Right atrium auricular region (tissue), 2 donors: ENCODE measurements at places on chromosomes 12 and 14. TPM values are rescaled to one million over a fixed set of nuclear protein-coding genes. Genes with fewer than 3 reads are reported as not detected.

- no peaks in the 10 kb centered on the region for H3K4me1 ChIP-seq
- no peak for DNase-seq
Measured at GRCh38 chr12:119578112-119578511, 15.5 kb upstream of the TMEM233 start.

Gene RAPGEF3
- total RNA-seq = 26.8 TPM

Gene DCN
- total RNA-seq = 1,906 TPM

DNA sequence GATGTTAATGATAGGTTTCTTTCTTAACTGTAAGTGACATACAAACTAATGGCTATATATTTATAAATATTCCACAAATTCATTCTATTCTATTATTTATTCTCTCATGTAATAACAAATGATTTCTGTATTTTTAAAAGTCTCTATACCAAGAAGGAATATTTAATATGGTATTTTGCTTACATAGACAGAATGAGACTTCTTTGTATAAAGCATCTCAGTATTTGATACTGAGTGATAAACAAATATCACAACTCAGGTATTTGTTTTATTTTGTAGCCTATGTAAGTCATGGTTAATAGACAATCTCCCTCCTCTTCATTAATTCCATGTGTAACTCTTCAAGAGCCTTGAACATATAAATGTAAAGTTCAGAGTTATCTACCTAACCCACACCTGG is 18.0 kb downstream of the ATL1 start:
- H3K4me3 ChIP-seq = no peak overlapping the region
- H3K27me3 ChIP-seq = no peaks in the 10 kb centered on the region
- no peaks in the 10 kb centered on the region for H3K4me1 ChIP-seq
- H3K27ac ChIP-seq = no peak overlapping the region
- no peaks in the 10 kb centered on the region for H3K36me3 ChIP-seq

Gene OR6C65
- total RNA-seq = not detected

GRCh38 chr12:104571328-104571727 is 114.6 kb downstream of the CHST11 start:
- no peaks in the 10 kb centered on the region for H3K36me3 ChIP-seq
- DNase-seq = no peak
- H3K4me1 ChIP-seq = peaks cover 9% of the 10 kb centered on the region
- H3K4me3 ChIP-seq = no peak overlapping the region

Gene C12orf75
- total RNA-seq = 2.7 TPM

Gene BRF1
- 16.2 TPM for total RNA-seq

- H3K4me3 ChIP-seq = no peak overlapping the region
- no peak for DNase-seq
- H3K27me3 ChIP-seq = no peaks in the 10 kb centered on the region
Measured at GRCh38 chr14:104739546-104740516, 13.1 kb upstream of the SIVA1 start.

DNA sequence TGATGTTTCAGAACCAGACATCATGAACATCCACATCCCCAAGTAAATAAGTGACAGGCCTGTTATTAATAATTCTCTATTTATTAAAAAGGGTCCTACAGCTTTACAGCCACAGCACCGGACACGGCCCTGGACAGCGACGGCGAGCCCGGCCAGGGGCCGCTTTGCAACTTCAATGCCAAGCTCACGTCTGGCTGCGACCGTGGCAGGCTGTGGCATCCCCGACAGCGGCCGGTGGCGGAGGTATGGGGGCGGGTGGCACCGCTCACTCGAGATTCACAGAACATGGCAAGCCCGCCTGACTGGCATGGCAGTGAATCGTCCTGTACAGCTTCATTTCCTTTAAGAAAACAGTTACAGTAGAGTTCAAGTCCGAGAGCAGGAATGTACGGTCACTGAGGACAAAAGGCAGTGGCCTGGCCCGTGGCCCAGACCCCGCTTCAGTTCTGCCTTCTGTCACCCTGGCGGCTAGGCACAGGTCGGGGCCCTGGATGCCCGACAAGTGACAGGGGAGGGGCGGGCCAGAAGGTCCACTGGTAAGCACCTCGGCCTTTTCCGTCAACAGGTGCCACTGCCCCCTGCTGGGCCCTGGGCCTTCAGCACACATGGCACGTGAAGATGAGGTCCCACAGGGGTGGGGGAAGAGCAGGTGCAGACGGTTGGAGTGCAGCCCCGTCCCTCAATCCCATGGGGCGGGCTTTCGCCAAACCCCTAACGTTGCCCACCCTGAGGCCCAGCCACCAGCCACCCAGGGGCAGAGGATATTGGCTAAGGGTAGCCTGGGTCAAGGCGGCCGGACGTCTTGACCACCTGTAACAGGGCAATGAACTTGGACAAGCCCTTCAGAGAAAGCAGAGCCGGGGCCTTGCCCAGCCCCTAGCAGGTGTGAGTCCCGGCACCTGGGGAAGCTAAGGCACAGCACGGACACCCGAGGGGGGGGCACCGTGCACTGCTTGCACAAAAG is 30.3 kb downstream of the HIP1R start:
- no peaks in the 10 kb centered on the region for H3K4me1 ChIP-seq
- H3K36me3 ChIP-seq = peaks cover 33% of the 10 kb centered on the region
- H3K27me3 ChIP-seq = no peaks in the 10 kb centered on the region
- H3K4me3 ChIP-seq = no peak overlapping the region
- no peak for DNase-seq

DNA sequence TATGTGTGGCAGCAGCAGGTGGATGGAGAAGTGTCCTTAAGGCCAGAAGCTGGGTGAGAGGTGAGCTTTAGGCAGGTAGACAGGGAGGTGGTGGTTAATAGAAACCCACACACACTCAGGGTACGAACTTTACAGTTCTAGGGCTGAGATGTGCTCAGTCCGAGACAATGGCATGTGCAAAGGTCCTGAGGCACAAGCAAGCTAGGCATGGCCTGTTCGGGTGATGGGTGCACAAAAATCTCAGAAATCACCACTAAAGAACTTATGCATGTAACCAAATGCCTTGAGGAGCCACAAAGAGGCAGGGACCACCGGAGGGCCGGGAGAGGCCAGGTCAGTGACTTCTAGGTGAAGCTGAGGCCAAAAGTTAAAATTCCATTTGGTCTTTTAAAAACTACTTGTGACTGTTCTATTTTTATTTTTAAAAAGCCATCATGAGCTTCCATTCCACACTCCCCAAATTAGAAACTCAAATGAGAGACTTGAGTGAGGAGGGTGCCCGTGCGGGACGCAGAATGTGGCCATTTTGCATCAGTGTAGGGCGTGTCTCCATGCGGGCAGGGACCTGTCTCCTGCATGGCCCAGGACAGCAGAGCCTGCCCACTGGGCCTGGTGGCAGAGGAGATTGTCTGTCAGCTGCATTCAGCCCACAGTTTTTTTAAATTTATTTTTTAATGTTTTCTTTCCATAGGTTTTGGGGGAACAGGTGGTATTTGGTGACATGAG is 4.0 kb downstream of the RFLNA start:
- H3K4me1 ChIP-seq = peaks cover 19% of the 10 kb centered on the region
- H3K27me3 ChIP-seq = no peaks in the 10 kb centered on the region
- no peaks in the 10 kb centered on the region for H3K36me3 ChIP-seq
- H3K4me3 ChIP-seq = no peak overlapping the region
- no peak overlapping the region for H3K27ac ChIP-seq
- DNase-seq = no peak
